Activated T-helper 1 cell treated with Interleukin-2 at 50 U/mL for 16 hours (primary cell): ENCODE measurements at places on chromosomes 16 and 17.

DNA sequence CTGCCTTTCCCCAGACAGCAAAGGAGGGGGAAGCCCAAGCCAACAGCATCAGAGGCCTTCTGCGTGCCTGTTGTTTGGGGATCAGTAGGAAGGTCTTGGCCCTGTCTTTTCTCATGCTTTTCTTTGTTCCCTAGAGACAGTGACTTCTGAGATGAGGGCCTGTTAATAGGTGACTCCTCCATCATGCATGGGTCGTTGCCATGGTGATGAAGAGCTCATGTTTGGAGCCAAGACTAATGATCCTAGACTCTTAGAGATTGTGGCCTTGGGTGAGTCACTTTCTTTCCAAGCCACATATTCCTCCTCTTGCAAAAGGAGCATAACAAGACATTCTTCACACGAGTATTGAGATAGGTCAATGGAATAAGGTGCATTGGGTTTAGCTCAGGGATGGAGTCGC, 201.1 kb upstream of the ASIC2 start:
- no peak for DNase-seq

DNA sequence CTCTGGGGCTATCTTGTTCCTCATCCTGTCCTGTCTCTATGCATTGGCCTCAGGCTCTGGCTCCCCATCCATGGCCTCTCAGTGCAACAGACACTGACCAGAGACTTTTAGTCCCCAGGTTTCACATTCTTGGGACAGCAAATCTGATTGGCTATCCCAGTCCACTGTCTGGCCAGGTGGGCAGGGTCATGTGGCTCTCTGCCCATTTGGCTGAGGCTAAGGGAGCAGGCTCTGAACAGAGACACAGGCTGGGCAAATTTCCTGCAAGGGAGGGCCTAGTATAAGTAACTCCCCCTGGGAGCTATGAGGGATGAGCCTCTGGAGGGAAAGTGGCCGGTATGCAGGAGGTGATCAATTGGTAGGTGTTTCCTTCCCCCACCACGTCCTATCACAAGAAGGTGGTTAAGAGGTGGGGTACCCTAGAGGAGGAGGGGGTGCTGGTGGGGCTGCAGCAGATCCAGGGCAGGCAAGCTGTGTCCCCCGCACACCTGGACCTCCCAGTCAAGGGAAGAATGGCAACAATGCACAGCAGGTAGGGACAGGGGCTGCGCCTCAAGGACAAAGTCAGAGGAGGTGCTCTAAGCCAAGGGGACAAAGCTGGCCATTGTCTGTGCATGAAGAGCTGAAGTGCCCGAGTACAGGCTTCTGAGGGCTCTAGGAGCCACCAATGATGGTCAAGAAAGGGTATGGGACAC, 13.2 kb downstream of the XYLT2 start:
- no peak for DNase-seq

DNA sequence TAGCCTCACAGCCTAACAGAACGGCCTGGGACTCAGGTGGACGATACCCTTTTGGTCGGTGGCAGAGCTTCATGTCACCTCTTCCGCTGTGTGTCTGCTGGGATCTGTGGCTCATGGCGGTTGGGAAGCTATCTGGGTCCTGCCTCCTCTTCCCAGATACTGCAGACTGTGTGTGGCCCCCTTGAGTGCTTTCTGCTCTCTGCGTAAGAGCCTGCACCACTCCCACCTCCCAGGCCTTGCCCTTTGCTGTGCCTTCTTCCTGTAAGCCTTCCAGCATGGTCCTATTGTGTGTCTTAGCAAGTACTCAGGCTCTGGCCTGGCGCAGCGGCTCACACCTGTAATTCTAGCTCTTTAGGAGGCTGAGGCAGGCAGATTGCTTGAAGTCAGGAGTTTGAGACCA, 17.5 kb upstream of the ADCY7 start:
- no peak for DNase-seq

DNA sequence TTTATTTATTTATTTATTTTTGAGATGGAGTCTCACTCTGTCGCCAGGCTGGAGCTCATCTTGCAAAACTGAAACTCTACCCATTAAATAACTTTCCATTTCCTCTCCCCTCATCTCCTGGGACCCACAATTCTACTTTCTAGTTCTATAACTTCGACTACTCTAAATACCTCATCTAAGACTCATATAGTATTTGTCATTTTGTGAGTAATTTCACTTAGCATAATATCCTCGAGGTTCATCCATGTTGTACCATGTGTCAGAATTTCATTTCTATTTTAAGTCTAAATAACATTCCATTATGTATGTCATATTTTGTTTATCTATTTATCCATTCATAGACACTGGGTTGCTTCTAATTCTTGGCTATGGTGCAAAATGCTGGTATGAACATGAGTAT, 5.1 kb upstream of the NT5M start:
- no peak for DNase-seq

DNA sequence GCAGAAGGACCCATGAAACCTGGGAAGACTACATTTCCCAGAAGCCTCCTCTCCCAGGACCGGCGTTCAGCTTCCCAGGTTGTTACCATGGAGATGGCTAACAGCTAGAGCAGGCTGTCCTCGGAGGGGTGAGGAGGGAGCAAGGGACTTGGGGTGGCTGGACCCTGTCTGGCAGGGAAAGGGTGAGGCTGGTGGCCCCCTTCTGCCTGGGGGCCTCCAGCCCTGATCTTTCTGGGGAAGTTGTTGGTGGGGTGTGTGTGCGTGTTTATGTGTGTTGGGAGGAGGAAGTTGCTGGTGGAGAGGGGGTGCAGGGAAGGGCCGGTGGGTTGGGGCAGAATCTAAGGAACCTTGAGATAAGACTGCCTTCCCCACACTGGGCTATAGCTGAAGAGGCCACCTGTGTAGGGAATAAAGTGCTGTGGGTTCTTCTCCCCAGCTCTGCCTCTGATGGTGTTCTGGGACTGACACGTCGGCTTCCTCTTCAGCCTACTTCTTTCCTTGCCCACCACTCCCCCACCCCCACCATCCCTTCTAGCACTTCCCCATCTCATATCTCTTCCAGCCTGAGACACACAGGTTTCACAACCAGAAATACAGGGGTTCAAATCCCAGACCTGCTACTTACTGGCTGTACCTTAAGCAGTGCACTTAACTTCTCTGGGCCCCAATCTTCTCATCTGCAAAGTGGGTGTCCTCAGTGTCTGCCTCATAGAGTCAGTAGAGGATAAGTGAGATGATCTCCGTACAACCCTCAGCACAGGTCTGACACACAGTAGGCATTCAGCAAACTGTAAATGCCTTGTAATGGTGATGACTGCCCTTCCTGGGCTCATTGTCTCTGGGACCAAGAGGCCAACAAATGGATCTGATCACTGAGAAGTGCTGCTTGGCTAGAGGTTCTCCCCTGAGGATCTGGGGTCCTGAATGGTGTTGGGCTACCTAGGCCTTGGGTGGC, at the start of gene DRC7:
Gene DRC7 (plus strand): TSS at position 82 of the 955 bp plus-strand sequence. CDS start 3,144 bp downstream, outside the sequence.
- DNase-seq, result no peak

- no peak for DNase-seq
These were observed 580 bp downstream of the BCAR1 start for GRCh38 chr16:75250809-75251279.

DNA sequence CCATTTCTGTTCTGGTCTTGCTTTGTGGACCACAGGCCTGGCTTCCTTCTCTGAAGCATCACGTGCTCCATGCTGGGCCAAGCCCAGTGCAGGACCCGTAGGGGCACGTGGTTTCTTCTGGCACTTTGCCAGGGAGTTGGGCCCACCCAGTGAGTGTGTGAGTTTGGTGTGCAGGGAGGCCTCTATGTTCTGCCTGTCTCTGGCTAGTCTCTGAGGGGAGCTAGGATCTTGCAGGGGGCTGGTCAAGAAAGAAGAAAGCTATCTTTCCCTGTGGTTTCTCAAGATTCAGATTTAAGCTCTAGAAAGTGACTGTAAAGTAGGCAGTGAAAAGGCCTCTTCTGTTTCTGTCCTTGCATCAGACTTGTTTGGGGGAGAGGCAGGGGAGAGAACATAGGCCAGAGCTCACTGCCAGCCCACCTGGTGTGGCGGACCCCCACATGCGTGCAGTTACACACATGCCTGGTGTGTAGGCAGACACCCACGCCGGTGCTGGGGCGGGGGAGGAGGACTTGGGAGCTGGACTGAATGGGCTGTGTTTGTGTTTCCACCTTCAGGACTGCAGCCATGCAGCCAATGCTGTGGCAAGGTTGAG, 11.8 kb downstream of the LASP1 start:
- no peak for DNase-seq
